Stimulated activated CD4-positive, alpha-beta T cell treated with anti-CD3 and anti-CD28 coated beads, Interleukin-1b, Interleukin-23, amount 100 ng/mL, for 4 hours (primary cell): ENCODE measurements at places on chromosomes 3 and 15.

GRCh38 chr3:178126686-178127085 lies 409.6 kb upstream of the KCNMB2 start:
- no peak for DNase-seq

DNA sequence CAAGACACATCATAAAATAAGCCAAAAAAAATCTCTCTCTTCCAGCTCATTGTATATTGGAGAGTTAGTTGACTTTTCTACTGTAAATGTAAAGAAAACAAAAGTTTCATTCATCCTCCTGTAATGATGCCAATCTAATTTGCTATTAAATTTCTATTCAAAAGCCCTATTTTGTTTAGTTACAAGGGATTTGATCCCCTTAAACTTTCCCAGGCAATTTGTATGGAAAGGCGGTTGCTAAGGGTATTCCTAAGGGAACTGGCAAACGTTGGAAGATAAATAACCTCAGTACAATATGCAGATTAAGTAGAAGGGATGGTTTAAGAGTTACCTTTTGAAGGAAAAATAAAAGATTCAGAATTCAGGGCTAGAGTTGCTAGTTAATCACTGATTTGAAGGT lies 352.7 kb downstream of the TIGIT start:
- no peak for DNase-seq

DNA sequence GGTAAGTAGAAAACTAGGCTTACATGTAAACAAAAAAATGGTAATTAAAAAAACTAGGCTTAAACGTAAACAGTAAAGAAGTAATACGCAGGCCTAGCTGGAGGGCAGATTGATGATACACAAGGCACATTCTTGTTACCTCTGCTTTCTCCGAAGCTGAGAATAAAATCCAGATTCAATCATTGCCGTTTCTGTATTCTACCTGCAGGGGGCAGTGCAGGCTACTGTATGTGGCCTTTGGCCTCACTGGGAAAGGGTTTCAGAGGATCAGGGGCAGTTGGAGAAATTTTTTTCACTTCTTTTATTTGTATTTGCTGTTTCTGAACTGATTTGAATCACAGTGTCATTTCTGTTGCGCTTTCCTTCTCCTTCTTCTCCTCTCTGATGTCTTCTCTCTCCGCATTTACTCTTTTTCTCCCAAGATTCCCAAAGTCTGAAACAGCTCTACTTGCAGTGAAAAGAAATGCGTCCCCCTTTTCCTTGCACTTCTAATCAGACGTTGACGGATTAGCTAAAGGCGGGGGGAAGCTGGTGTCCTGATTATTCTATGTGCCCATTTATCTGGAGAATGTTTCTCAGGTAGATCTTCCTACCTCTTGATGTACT lies 67.1 kb upstream of the MCTP2 start:
- DNase-seq: peak; percentile 47

GRCh38 chr15:58043192-58043903 lies 22.2 kb downstream of the ALDH1A2 start:
- DNase-seq: peak; percentile 39

DNA sequence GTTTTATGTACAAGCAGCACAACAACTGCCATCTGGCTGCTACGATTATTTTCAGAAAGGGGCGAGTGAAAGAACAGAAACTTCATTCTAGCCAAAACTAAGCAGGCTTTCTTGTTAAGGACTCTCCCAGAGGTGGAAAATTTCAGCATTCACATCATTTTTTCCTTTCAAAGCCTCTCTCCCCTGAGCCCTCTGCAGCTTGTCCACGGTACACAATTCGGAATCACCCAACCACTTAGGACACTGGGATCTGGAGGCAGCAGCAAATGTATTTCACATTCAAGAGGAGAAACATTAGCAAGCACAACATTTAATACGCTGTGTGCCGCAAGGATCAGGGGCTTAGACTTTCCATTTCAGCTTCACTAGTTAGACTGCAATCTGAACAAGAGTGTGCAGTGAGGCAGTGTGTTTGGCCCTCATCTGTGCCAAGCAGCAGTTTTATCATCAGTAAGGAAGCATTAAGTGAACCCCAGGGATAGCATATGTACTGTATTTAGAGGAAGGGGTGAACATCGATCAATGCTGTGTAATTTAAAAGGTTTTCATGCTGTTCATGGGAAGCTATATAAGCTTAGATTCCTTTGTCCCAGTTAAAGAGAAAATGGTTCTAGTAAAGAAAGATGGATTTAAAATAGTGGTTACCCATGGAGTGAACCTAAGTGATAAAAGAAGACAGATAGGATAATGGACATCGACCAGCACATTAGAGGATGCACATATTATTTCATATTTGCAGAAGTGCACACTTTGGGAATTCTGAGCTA lies 504.9 kb downstream of the TBL1XR1 start:
- no peak for DNase-seq

- no peak for DNase-seq
These were observed 595.2 kb downstream of the ZIC1 start for GRCh38 chr3:148004331-148004730.

- peak; percentile 35 for DNase-seq
These were observed 4.7 kb upstream of the RNF13 start for GRCh38 chr3:149808209-149808829.

- DNase-seq: no peak
These were observed 66.6 kb downstream of the ARIH1 start for GRCh38 chr15:72540606-72541237.

- no peak for DNase-seq
These were observed 49.4 kb upstream of the TNFAIP8L3 start for GRCh38 chr15:51144021-51144532.

DNA sequence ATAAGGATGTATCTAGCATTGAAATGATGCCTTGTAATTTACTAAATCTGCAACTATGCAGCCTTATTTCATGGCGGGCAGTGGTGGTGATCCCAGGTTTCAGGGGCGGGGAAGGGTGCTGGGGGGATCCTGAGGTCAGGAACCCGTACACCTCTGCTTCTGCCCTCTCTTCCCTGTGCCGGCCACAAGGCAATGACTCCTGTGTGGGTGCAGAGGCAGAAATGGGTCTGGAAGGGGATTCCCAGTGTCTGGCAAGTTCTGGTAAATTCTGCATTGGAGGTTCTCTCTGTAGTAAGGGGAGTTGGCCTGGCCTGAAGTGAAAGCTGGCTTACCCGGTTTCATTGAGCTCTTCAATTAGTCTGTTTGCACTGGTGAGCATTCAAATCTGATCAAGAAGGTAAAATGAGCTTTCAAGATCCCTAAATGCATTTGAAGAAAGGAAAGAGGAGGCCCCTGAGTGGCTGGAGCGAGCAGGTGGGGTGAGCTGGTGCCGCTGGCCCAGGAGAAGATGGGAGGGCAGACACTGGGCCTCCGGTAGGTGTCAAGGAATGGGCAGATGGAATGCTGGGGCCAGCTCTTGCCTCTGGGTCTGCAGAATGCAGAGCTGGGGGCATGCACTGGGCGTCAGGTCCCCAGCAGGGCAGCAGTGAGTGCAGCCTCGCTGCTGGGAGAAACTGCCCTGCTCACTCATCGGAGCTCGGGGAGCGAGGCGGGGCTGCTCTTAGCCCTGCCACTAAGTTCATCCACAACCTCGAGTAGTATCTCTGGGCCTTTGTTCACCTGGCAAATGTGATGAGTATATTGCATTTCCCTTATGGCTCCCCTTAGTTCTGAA lies 13.7 kb downstream of the NRROS start:
- DNase-seq: no peak

- DNase-seq: no peak
These were observed 536 bp downstream of the SEC61A1 start for GRCh38 chr3:128052595-128053351.

GRCh38 chr3:172515130-172515918 lies 7.9 kb downstream of the TNFSF10 start:
- no peak for DNase-seq

GRCh38 chr3:117600666-117601065 lies 891.1 kb downstream of the TUSC7 start:
- DNase-seq: no peak

- DNase-seq: no peak
These were observed 18.6 kb downstream of the NDUFB4 start for GRCh38 chr3:120614765-120615164.

- no peak for DNase-seq
These were observed 250.5 kb downstream of the UACA start for GRCh38 chr15:70512772-70513362.
